ENCODE measurements at places on chromosomes 16 and 17.

DNA sequence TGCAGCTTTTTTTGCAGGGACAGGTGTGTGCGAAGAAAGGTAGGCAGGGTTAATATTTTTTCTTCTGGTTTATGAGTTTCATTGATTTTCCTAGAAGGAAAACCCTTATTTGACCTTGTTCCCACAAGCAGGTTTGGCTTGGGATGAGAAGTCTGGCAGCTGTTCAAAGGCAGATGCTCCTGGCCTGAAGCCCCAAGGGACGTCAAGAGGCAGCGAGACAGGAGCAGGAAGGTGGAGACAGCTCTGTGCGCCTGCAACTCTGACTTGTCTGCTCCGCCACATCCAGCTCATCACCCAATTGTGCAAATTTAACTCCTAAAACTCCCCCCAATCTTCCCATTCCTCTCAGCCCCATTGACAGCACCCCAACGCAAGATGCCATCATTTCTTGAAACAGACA lies 136.8 kb upstream of the XYLT1 start:
- no peak for DNase-seq

- no peak for DNase-seq
Observed at GRCh38 chr17:15371376-15372130, 30.2 kb upstream of the TEKT3 start.

- DNase-seq: no peak
Observed at GRCh38 chr16:1169285-1170075, 16.6 kb downstream of the CACNA1H start.

DNA sequence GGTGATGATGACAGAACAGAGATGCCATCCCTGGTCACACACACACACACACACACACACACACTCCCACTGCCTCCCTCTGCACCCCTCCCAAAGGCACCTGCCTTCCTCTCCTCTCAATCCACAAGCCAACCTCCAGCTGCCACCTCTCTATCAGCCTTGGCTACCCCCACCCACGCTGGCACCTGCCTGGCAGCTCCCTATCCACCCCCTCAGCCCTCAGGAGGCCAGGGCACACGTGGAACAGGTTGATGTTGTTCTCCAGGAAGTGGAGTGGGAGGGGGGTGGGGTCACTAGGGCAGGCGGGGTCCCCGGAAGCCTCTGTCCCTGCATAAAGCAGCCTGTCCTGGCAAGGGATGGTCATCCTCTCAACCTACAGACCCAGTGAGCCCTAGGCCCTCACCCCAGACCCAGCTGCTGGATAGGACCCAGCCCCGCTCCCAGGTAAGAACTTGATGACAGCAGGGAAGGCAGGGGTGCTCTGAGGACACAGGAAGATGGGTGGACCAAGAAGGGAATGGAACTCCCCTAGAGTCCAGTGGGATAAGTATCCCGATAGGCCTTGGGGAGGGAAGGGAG lies at the start of gene GSDMA:
TSS of gene GSDMA (plus strand) at position 363 of the 579 bp plus-strand sequence. CDS start 2,684 bp downstream, outside the sequence.
- no peak for DNase-seq

GRCh38 chr16:66070140-66070917 lies 296.2 kb upstream of the CDH5 start:
- no peak for DNase-seq

DNA sequence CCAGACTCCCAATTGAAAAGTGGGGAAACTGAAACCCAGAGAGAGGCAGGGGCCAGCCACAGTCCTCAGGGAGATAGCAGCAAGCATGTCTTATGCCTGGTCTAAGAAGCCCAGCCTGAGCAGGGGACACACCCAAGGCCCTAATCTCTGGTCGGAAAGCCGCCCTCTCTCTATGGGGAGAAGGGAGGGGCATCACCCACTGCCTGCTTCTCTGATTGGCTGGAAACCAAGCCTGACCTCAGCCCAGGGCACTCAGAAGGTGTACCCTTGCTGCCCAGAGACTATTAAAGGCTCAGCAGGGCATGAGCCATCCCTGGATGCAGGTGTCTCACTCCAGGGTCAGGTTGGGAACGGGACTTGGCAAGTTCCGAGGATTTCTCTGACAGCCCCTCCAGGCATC lies 5.7 kb upstream of the KRT13 start:
- no peak for DNase-seq

- DNase-seq: no peak
Observed at GRCh38 chr16:46717692-46718091, 28.2 kb downstream of the ORC6 start.

DNA sequence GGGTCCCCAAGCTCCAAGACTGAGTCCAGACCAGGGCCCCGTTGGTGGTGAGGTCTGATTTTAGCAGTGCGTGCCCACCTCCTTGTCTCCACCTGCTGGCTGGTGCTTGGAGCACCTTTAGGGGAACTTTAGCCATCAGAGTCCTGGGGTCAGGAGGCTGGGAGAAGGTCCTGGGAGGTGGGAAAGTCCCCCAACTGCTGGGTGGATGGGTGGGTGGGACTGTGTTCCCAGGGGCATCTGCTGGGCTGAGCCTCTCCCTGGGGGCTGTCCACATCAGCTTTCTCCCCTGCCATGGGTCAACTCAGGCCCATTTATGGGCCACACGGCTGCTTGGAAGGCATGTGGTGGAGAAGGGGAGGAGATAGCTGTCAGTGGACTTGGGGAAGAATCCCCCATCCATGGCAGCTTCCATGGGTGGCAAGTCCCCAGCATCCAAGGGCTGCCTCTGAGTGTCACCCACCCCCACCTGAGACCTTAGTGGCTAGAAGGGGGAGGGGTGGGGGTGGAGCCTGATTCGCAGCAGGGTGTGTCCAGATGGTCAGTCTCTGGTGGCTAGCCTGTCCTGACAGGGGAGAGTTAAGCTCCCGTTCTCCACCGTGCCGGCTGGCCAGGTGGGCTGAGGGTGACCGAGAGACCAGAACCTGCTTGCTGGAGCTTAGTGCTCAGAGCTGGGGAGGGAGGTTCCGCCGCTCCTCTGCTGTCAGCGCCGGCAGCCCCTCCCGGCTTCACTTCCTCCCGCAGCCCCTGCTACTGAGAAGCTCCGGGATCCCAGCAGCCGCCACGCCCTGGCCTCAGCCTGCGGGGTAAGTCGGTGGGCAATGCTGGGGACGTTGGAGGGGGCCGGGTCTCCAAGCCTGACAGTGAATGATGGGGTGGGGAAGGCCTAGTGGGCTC lies at the start of gene TRPV2:
TSS of gene TRPV2 (plus strand) at position 541 of the 894 bp plus-strand sequence. CDS start 2,098 bp downstream, outside the sequence.
- no peak for DNase-seq

GRCh38 chr16:17769065-17769464 lies 298.3 kb upstream of the XYLT1 start:
- no peak for DNase-seq
